Body of pancreas (tissue), 4 donors: ENCODE measurements at places on chromosomes 12 and 14. TPM values are rescaled to one million over a fixed set of nuclear protein-coding genes. Genes with fewer than 3 reads are reported as not detected.

INSM2 gene
- total RNA-seq, result not detected

RNF10 gene
- total RNA-seq, result 124 TPM

STON2 gene
- total RNA-seq, result 6.6 TPM

ANP32D gene
- not detected for total RNA-seq

DNA sequence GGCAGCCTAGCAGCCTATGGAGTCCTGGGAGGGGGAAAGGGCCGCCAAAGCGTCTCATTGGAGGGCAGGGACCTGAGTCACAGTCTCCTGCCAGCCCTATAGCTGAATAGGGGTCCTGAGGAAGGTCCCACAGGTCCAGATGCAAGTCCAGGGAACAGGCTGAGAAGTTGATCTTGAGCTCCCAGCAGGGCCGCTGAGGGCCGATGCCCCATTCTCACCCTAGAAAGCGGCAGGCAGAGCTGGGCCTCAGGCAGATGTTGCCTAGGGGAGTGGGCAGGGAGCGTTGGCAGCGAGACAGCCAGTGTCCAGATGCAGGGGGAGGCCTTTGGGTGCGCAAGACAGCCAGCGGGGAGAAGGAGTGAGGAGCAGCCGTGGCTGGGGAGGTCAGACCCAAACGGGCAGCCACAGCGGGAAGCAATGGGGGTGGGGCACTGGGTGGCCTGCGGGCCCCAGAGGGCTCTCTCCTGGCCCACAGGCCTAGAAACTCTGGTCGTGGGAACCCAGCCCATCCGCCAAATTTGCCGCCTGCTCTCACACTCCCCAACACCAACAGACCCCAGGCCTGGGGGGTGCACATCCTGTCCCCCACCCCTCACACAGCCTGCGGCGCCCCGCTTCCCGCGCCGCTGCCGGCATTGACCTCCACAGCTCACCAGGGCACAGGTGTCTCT is 1.1 kb downstream of the HDAC7 start:
- H3K27me3 ChIP-seq, result no peaks in the 10 kb centered on the region
- H3K27ac ChIP-seq, result peak overlapping the region; percentile 95
- H3K36me3 ChIP-seq, result no peaks in the 10 kb centered on the region
- DNase-seq, result no peak
- peaks cover 53% of the 10 kb centered on the region for H3K4me1 ChIP-seq

DNA sequence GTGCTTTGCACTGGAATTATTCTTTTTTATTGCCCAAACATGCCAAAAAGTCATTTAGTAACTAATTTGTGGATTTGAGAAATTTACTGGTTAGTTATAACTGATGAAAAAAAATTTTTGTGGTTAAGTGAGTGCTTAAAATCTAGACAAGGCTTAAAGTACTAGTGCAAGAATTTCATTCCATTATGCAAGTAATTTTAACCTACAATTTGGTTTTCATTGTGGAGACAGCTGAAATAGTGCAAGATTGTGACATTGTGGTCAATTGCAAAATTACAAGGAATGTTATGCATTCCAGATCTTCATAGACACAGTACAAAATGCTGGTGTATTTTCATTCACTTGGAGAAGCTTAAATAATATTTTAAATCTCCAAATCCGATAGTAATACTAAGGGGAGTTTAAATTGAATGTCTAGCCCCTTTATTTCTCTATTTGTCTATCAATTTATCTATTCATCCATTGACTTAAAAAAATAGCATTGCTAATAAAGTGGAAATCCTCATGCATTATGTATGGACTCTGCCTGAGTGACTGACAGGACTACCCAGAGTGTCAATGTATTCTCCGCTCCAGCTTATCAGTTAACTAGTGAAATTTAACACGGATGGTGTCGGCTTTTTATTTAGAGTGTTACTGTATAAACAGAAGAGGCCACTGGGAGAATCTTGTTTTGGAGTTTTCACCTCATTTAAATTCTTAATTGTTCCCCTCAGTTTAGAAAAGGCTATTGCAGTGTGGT is 125.9 kb downstream of the ALX1 start:
- no peaks in the 10 kb centered on the region for H3K36me3 ChIP-seq
- no peaks in the 10 kb centered on the region for H3K27me3 ChIP-seq
- H3K27ac ChIP-seq, result no peak overlapping the region
- no peaks in the 10 kb centered on the region for H3K4me1 ChIP-seq
- H3K4me3 ChIP-seq, result no peak overlapping the region

GRCh38 chr14:45787167-45787566 is 534.2 kb upstream of the MIS18BP1 start:
- H3K36me3 ChIP-seq, result no peaks in the 10 kb centered on the region
- H3K4me1 ChIP-seq, result no peaks in the 10 kb centered on the region
- no peak for DNase-seq
- H3K27me3 ChIP-seq, result no peaks in the 10 kb centered on the region
- H3K4me3 ChIP-seq, result no peak overlapping the region

DNA sequence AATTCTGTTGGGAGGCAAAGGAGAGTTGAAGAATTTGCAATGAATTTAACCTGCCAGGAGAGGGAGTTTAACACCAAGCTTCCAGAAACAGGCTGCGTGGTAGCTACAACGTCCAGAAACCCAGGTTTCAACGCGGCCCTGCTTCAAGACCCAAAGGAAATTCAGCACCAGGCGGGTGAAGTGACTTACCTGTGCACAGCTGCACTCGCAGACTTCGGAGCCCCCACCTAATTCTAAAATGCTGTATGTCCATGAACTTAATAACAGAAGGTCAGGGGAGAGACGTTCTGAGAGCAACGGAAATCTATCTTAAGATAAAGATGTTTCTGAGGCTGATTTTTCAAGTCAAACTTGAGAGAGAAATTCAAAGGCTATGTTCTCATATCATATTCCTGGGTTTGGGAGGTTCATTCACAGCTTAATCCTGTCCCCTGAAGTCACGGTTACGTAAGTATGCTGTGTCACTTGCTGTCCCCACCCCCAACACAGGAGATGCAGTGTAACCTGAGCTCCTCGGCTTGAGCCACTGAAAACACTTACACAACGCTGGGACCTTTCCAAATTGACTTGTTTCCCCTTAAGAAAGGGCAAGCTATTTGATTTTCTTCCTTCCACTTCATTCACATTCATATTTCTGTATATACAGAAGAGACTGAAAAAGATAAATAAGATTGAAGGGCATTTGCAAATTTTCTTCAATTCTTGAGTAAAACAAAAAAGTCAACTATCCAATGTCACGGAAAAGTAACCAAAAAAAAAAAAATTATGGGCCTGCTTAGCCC is 22.7 kb downstream of the CLIP1 start:
- no peaks in the 10 kb centered on the region for H3K27me3 ChIP-seq
- peak; percentile 92 for DNase-seq
- no peak overlapping the region for H3K4me3 ChIP-seq
- peak overlapping the region; percentile 93 for H3K27ac ChIP-seq
- H3K4me1 ChIP-seq, result peaks cover 26% of the 10 kb centered on the region
- H3K36me3 ChIP-seq, result no peaks in the 10 kb centered on the region

DNA sequence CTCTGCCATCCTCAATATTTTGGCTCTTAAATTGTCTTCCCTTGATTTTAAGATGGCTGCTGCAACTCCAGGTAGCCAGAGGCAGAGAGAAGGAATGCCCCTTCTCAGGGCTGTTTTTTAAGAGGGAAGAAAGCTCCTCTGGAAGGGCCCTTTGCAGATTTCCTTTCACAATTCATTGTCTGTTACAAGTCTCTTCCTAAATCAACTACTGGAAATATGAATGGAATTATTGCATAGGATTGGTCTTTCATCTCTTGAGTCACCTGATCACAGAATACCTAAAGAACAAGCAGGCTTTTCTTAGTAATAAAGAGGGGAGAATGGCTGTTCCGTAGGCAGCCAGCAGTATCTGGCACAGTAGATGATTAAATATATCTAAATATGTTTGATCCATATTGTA is 118.5 kb downstream of the ANO6 start:
- H3K27ac ChIP-seq, result no peak overlapping the region
- H3K27me3 ChIP-seq, result no peaks in the 10 kb centered on the region
- H3K36me3 ChIP-seq, result no peaks in the 10 kb centered on the region
- peaks cover 5% of the 10 kb centered on the region for H3K4me1 ChIP-seq
- DNase-seq, result no peak

DNA sequence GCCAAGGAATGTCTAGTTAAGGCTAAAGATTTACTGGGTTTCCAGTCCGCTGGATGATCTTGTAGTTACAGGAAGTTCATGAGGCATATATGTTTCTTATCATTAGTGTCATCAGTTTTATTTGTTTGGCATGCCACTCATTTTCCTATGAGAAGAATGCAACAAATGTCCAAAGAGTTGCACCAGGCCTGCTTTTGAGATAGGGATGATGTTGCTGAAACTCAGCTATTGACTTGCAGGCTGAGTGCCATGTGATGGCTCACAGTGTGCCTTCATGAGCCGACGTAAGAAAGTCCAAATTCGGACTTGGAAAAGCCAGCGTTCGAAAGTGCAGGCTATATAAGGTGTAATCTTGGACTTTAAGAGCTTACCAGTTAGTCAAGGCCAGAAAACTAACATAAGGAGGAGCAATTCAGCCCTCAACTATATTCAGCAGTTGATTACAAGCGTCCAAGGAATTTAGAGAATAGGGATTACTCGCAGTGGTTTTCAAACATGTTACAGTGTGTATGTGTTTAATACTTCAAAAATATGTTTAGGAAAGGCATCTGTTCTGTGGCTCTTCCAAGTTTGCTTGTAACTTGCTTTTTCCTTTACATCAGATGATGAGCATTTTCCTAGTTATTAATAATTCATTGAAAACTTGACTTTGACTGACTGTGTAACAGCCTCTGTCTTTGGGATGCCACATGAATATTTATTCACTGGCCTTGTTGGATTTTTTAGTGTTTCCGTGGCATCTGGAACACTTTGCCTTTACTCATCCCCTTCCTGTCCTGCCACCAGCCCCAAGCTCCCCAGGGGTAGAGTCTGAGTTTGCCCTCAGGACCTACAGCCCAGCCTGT is 101.3 kb downstream of the LGMN start:
- no peaks in the 10 kb centered on the region for H3K27me3 ChIP-seq
- H3K36me3 ChIP-seq, result no peaks in the 10 kb centered on the region
- no peaks in the 10 kb centered on the region for H3K4me1 ChIP-seq
- H3K27ac ChIP-seq, result no peak overlapping the region
- no peak for DNase-seq

- H3K4me1 ChIP-seq, result no peaks in the 10 kb centered on the region
- H3K36me3 ChIP-seq, result no peaks in the 10 kb centered on the region
- no peak overlapping the region for H3K4me3 ChIP-seq
- no peak overlapping the region for H3K27ac ChIP-seq
Observed at GRCh38 chr12:42977451-42978230, 388.1 kb upstream of the PRICKLE1 start.
